WERI-Rb-1 (cell line): ENCODE measurements at places on chromosomes 6 and 20.

GRCh38 chr6:133774356-133774755 lies 114.6 kb upstream of the TCF21 start:
- DNase-seq = no peak

DNA sequence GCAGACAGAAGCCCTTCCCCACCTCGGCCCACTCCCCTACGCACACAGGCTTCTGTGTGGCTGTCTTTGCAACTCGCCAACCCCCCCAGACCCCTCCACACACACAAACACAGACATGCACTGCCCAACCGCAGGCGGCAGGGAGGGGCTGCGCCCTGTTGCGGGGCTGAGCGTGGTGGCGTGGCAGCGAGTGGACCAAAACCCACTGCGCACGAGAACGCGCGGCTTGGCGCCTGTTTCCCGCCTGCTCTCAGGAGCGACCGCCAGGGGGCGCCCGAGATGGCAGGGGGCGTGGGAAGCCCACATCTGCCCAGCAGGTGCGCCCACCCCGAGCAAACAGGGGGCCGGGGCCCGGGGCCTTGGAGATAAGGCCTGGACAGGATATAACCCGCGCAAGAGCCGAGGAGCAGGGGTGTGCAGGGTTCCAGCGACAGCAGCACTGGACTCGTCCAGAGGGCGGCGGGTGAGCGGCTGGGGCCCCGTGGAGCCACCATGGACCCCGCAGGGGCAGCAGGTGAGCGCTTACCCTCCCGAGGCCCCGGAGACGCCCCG lies at the start of gene RBPJL:
TSS of gene RBPJL (plus strand) at position 410 of the 552 bp plus-strand sequence. CDS start at position 493, 83 bp downstream.
- DNase-seq = no peak

- peak; percentile 19 for DNase-seq
These were observed 172.6 kb downstream of the BMP2 start for GRCh38 chr20:6940048-6940447.

DNA sequence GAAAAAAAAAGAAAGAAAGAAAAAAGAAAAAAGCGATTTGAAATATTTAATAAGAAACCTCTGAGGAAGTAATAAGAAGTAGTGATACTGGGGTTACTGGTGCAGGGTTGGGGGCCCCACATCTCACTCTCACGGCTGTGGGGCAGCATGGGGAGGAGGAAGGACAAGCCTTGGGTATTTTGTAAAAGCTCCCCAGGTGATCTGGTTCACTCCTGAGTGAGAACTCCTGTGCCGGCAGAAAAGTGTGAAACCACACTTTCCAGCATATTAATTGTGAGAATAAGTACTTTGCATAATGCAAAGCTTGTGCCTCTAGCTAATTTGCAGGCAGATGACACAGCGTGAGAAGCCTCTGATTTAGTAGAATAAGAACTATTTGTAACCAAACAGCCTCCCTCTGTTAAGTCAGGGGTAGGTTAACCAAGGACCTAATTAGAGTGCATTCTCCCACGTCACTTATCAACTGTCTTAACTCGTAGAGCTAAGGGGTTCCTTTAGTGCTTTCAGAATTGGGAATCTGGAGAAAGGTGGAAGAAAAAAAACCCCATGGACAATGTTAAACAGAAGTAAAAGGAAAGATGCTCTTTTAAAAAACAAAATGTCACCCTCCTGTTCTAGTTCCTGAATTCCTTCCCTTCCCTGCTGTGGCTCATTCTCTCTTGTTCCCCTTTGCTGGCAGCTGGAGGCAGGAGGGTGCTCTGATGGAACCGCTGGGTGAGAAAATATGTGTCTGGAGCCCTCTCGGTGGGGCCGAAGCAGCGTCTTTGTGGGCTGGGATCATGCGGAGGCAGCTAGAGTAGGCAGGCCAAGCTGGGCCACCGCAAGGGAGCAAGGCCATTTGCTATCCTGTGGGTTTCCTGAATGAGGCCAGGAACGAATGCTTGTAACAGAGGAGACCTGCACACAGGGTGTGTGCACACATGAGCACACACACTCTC lies 108.7 kb downstream of the FYN start:
- DNase-seq = no peak
